ELR (cell line): ENCODE measurements at places on chromosomes 3 and 15.
A peak's percentile ranks its signal among the peaks of the same experiment; 100 is the strongest.

DNA sequence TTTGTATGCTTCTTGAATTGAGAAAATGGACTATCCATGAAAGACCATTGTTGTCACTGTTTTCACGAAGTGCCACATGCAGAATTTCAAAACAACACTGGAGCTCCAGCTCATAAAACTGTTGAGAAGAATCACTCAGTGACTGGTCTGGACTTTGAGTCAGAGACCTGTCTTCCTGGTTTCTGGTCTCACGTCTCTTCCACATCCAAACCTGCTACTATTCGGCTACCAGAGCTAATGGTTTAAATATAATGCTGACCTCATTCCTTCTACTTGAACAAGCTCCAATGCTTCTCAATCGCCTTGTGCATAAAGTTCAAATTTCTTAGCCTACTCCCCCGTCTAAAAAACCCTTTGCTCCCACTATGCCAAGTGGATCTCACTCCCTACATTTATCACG lies 227.9 kb upstream of the NR2F2 start:
- DNase-seq, result no peak

- DNase-seq, result no peak
Observed at GRCh38 chr3:157145606-157146322, 14.2 kb downstream of the CCNL1 start.

DNA sequence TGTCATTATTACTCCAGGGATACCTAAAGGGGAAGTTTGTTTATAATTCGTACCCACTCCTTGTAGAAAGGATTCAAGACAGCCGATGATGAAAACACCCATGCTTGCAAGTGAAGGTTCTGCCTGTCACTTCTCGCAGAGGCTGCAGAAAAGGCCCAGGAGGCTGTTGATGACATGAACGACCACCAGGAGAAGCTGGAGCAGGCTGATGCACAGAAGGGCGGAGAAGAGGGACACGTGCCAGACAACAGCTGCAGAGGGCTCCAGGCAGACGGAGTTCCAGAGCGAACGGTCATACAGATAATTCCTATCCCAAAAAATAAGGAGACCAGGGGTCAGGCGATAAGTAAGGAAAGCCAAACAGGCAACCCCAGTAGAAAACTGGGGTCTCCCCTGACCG lies 5.7 kb upstream of the DYNLT2B start:
- peak; percentile 56 for DNase-seq

GRCh38 chr3:105458518-105459215 lies 92.0 kb downstream of the ALCAM start:
- DNase-seq, result peak; percentile 36

DNA sequence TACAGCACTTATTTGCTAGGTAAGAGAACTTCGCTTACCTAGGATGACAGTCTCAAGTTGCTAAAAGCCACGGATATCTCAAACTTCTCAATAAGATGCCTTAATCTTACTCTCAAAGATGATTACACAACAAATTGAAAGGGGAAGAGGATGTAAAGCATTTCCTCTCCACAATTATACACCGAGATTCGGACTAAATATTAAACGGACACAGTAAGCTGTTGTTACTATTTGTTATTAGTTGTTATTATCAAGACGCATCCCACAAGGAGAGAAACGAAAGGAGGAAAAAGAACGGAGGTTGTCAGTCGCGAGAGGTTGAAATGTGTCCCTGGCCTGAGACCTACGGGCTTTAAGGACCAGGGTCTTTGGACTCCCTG lies 660 bp downstream of the ZNF106 start:
- peak; percentile 26 for DNase-seq

- no peak for DNase-seq
Observed at GRCh38 chr3:193840111-193840641, 247.2 kb downstream of the OPA1 start.

DNA sequence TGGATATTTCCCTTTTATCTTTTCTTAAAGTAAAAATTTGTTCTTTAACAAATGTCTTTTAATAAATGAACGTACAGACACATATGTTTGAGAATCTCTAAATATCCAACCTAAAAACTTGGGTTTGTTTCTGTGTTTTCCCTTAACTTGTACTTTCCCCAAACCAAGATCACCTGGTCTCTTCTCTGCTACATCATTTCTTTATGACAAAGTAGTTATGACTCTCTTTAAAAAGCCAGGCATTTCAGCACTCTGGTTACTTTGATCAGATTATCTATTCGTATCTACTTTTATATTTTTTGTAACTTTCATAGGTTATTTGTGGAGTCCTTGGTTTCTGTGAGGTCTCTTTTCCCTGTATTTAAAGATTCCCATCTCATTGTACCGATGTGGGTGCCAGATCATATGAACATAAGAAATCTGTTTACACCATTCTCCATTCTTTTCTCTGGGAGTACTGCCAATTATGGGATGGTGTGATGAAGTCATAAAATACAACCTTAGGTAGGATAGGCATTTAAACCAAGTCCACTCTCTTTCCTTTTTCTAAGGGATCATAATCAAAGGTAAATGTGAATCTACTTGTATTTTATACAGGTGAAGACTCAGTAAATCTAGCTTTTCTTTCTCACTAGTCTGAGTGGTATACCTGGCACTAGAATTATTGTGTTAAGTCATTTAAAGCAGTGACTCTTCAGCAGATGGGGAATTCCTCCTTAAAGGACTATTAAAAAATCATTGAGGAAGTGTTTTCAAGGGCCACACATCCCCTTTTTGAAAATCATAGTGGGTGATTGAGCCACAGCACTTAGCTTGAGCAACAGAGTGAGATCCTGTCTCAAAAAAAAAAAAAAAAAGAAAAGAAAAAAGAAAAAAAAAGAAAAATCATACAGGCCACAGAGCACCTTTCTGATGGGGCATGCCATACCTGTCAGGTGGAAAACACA lies 12.4 kb upstream of the NFKBIZ start:
- peak; percentile 68 for DNase-seq

GRCh38 chr3:78825858-78826215 lies 942.0 kb downstream of the ROBO1 start:
- no peak for DNase-seq

- DNase-seq, result no peak
Observed at GRCh38 chr3:189728915-189729314, 97.7 kb downstream of the TP63 start.

- DNase-seq, result no peak
Observed at GRCh38 chr3:9408061-9408460, 10.6 kb downstream of the SETD5 start.

- no peak for DNase-seq
Observed at GRCh38 chr15:96353416-96353929, 23.0 kb downstream of the NR2F2 start.

GRCh38 chr3:141851411-141851810 lies 25.0 kb upstream of the ATP1B3 start:
- DNase-seq, result no peak

- DNase-seq, result no peak
Observed at GRCh38 chr15:77430652-77431051, 10.0 kb downstream of the HMG20A start.

DNA sequence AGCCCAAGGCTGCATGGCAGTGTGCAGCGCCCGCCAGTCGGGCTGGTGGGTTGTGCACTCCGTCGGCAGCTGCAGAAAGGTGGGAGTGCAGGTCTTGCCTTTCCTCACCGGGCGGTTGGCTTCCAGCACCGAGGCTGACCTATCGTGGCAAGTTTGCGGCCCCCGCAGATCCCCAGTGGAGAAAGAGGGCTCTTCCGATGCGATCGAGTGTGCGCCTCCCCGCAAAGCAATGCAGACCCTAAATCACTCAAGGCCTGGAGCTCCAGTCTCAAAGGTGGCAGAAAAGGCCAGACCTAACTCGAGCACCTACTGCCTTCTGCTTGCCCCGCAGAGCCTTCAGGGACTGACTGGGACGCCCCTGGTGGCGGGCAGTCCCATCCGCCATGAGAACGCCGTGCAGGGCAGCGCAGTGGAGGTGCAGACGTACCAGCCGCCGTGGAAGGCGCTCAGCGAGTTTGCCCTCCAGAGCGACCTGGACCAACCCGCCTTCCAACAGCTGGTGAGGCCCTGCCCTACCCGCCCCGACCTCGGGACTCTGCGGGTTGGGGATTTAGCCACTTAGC lies 4.3 kb downstream of the ISL2 start:
- DNase-seq, result peak; percentile 15

DNA sequence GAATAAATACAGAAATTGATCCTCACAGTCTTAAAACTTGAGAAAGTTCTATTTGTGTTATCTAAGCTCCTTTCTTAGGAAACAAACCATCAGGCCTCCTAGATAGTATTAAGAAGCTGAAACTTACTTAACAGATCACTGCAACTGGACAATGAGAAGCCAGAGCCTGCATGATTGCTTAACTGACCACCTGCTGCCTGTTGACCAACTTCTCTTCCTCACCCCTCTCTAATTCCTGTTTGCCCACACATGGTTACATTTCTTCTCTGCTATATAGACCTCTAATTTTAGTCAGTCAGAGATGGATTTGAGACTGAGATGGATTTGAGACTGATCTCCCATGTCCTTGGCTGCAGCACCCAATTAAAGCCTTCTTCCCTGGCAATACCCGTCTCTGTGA lies 13.5 kb downstream of the CCPG1 start:
- DNase-seq, result no peak

DNA sequence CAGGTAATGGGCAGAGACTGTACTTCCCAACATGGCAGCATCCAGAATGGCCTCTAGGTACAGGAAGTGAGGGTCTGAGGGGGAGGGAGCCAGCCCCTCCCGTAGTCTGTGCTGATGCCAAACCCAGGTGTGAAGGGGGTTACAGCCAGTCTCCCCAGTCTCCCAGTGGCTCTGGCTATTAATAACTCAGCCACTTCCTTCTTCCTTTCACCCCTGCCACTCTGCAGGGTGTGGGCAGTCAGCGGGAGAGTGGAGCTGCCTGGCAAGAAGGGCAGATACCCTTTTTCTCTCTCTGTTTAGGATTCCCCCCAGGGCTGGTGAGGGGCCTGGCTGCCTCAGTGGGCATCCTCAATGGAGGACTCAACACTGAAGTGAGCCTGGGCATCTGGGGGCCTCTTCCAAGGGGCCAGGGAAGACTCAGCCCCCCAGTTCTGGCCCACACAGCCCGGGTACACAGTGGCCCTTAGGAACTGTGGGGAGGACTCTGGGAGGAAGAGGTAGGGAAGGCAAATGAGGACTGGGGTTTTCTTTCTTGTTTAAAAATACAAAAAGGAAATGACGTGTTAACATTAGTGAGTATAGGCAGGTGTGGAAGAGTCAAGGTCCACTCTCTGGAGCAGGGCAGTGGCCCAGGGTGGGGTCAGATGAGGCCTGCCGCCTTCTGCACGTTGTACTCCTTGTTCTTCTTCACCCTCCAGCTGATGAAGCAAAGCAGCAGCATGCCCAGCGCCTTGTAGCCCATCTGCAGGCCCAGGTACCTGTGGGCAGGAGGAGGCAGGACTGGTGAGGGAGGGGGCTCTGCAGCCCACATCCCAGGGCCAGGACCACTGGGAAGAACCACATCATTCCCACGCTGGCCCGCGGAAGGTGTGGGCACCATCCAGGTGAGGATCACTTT lies 38.6 kb upstream of the RAB6B start:
- DNase-seq, result no peak

GRCh38 chr3:127258733-127259132 lies 29.1 kb downstream of the PRR20G start:
- no peak for DNase-seq

GRCh38 chr15:81084716-81085115 lies 49.4 kb upstream of the CFAP161 start:
- DNase-seq, result no peak

- DNase-seq, result no peak
Observed at GRCh38 chr15:34078900-34079299, 22.8 kb downstream of the EMC7 start.

DNA sequence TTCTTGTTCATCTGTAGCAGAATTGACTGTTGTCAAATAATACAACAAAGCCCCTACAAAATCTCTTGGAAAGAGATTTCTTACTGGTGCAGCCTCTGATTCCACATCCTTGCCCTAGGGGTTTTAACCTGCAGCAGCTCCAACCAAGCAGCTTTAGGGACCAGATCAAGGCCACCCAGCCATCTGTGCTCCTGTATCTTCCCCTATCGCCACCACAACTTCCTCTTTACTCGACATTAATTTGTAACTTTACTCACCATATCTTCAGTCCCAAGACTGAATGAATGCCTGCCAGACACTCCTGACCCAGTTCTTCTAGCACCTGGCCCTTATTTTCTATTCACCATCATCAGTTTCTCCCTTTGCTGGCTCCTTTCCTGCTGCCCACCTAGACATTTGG lies 156.6 kb upstream of the IL12A start:
- DNase-seq, result no peak

DNA sequence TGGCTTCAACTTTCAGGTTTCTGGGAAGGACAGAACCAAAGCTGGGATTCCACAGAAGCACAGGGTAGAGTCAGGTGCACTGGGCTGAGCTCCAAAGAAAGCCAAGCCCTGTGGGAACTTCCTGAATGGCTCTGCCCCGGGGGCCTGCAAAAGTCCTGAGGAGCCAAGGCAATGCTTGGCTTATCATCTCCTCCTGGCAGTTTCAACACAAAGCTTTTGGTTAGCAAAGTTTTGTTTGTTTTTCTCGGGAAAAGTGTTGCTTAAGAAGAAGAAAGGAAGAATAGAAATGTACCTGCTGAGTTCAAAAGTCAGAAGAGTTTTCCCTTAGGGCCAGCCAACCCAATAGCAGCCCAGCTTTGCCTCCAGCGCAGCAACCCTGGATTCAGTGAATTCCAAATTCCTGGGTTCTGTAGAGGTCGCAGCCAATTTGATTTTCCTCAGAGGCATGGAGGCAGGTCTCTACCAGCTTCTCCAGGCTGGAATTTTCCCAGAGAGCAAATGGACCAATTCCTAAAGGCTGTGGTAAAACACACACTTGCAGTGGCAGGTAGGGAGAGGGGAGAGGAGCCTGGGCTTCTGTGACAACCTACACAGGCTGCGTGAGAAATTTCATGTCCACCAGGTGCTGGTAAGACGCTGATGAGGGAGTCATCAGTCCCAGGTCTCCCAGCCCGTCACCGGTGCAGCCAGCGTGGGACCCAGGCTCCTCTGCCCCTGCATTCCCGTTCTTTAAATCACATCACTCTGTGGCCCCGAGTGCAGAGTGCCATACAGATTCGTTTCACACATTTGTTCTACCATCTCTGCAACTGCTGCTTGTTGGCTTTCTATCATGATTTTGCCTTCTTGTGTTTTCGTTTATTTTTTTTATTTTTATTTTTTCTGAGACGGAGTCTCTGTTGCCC lies 54.3 kb upstream of the SNRPA1 start:
- no peak for DNase-seq

GRCh38 chr3:39814007-39814406 lies 4.6 kb downstream of the MYRIP start:
- no peak for DNase-seq

- DNase-seq, result no peak
Observed at GRCh38 chr3:66000506-66000905, 38.2 kb downstream of the MAGI1 start.
